ENCODE measurements at places on chromosomes 4 and X.

- peak; percentile 15 for DNase-seq
Measured at GRCh38 chr4:165481053-165481835, 102.4 kb downstream of the CPE start.

GRCh38 chrX:8504451-8504850 lies 39.8 kb downstream of the VCX3B start:
- DNase-seq = peak; percentile 81

GRCh38 chr4:103002551-103002950 lies 17.0 kb downstream of the SLC9B1 start:
- peak; percentile 69 for DNase-seq

- DNase-seq = peak; percentile 26
Measured at GRCh38 chr4:163048447-163048846, 118.2 kb downstream of the NAF1 start.

DNA sequence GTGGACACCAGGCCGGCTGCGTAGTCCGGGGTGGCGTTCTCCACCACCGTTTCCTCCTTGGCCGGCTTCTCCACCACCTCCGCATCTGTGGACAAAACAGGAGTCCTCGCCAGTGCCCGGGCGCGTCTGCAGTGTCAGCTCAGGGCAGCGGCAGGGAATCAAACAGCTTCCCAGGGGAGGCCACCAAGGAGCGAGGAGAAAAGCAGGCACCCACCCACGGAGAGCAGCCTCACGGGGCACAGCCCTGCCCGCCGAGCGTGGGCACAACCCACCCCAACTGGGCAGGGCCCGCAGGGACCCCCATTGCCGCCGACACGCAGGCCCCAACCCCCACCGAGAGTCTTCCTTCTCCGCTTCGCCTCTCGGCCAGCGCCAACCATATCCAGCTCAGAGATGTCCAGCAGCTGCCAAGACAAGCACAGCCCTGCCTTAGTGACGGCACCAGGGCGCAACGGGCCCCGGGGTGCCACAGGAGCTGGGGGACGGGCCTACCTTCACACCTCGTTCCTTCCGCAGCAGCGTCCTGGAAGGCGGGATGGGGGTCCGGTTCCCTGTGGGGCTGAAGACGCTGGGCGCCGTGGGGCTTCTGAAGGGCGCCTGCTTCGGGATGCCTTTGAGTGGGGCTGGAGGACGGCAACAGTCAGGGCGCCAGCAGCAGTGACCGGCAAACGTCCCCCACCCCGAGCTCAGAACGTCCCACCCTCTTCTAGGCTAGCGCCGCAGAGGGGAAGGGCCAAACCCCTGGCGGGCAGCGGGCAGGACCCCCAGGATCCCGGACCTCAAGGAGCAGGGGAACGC lies 22.8 kb downstream of the NELFA start:
- DNase-seq = no peak

DNA sequence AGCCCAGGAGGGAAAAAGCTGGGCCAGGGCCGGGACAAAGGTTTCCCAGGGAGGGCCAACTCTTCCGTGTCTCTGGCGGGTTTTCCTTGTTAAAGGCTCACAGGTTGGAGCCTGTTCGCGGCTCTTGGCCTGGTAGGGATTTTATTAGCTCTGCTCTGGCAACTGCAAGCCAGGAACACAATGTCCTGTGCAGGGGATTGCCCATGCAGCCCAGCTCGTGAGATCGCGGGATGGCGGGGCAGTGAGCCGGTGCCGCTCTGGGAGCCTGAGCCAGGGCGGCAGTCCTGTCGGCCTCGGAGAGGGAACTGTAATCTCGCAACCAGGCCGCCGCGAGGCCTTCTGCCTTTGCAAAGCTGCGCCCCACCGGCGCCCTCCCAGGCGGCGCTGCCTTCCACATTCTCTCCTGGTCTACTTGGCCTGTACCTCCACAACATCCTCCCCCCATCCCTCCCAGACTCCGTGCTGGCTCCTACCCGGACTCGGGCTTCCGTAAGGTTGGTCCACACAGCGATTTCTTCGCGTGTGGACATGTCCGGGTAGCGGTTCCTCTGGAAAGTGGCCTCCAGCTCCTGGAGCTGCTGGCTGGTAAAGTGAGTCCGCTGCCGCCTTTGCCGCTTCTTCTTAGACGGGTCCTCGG lies 2.1 kb downstream of the PITX2 start:
- DNase-seq = peak; percentile 71

DNA sequence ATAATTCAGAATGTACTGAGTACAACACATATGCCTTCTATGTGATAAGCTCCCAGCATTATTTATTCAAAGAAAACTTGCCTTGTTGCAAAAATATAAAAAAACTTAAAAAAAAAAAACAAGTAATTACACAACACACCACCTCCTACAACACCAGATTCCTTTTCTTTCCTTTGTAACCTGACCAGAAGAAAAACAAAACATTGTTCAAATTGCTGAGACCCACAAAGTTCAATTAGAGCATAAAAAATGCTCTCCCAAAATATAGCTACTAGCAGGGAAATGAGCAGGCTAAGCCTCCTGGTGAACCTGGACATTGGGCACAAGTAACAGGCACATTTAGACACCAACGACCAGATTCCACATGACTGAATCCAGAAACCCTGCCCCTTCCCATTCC lies 38.3 kb downstream of the MECP2 start:
- DNase-seq = peak; percentile 48

GRCh38 chr4:74244049-74244448 lies 64.2 kb upstream of the EPGN start:
- no peak for DNase-seq

- peak; percentile 32 for DNase-seq
Measured at GRCh38 chr4:55356991-55357461, 11.0 kb downstream of the SRD5A3 start.

DNA sequence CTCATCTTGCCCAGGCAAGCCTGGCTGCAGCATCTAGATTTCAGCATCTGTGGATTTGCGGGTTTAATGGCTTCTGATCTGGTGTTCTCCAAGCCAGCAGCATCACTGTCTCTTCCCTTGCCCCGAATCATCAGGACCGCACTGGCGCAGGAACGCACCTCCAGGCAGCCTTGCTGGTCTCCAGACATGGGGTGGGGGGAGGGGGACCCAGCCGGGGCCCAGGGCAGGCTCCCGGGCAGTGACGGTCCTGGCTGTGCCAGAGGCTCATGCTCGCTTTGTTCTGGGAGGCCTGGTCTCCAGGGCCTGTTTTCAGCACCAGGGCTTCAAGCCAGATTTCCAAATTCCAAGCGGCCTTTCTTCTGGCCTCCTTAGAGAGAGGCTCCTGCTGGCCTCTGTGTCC lies 4.9 kb downstream of the CFAP99 start:
- no peak for DNase-seq

DNA sequence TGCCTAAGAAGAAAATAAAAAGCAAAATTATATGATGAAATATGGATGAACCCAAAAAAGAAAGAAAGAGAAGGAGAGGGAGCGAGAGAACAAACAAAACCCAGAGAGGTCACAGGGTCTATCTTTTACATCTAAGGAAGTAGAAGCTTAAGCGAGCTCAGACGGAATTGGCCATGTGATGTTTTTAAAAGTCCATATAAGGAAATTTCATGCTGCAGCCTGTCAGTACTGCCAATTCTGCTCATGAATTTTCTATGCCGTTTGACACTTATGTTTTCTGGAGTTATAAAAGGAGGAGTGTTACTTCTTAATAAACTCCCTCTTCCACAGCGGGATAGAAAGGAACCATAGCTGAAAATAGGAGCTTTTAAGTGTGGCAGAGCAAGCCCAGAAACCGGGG lies 32.9 kb upstream of the DCX start:
- no peak for DNase-seq

DNA sequence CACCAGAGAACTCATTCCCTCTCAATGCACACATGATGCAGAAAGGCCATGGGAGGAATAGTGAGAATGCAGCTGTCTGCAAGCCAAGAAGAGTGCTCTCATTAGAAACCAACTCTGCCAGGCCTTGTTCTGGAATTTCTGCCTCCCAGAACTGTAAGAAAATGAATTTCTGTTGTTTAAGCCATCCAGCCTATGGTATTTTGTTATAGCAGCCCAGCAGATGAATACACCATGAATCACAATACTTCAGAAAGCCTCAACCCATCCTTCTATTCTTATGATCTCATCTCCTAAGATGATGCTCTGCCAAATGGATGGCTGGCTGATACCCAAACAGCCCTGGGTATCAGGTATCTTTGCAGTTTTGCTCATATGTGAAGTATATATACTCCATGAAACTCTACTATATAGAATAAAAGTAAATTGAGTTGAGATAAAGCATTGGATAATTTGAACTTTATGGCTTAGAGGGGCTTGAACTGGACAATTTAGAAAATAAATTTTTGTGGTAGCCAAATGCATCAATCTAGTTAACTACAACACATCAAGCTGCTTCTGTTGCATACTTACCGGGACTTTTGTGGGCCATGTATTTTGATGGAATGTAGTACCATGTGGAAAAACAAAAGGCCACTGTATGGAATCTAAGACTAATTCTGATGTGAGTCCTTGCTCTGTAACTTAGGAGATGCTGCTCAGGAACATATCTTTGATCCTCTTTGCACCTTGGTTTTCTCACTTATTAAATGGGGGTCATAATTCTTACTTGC lies 245.9 kb downstream of the HS3ST1 start:
- DNase-seq = peak; percentile 69

- DNase-seq = peak; percentile 57
Measured at GRCh38 chr4:98290511-98290910, 29.3 kb downstream of the RAP1GDS1 start.

DNA sequence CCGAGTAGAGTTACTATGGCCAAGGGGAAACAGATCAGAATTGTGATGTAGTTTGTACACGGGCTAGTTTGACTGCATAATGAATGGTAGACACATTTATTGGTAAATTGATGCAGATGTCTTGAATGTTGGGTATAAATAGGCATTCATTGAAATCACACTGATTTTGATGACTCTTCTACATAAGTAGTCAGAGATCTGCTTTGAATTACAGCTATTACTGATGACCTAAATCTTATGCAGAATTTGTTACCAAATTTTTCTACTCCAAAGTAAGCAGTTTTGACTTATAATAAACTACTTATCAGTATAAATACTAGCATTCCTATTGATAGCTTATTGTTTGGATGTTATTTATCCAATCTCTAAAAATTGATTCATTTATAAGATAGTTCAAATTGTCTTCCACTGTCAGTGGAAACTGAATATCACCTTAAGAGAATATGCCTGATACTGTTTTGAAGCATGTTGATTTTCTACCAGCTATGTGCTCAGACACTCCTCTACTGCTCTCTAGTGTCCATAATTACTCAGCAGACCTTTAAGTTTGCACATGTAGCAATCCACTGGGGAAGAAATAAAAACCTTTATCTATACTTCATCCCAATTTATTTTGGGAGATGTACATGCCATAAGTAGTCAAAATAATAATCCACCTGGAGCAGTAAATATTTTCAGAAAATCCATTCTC lies 120.3 kb downstream of the RASL11B start:
- peak; percentile 72 for DNase-seq

DNA sequence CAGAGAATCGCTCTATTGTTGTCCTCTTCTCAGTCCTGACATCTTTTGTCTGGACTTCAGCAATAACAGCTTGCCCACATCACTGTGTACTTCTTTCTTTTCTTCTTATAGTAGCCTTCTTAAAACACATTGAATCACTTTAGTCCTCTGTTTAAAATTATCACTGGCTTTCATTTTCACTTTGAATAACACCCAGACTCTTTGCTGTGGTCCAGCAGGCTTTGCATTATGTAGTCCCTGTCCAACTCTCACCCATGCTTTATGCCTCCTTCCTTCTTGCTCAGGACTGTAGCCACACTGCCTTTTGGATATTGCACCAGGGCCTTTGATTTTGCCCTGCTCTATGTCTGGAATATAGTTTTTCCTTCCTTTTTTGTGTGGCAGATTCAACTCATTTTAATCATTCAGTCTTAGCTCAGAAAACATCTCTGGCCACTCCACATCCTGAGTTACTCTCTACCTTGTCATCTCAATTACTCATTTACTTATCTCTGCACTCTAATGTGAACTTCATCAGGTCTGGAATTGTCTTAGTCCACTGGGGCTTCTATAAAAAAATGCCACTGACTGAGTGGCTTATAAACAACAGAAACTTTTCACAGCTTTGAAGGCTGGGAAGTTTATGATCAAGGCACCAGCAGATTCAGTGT lies 168.2 kb downstream of the C4orf33 start:
- DNase-seq = no peak

DNA sequence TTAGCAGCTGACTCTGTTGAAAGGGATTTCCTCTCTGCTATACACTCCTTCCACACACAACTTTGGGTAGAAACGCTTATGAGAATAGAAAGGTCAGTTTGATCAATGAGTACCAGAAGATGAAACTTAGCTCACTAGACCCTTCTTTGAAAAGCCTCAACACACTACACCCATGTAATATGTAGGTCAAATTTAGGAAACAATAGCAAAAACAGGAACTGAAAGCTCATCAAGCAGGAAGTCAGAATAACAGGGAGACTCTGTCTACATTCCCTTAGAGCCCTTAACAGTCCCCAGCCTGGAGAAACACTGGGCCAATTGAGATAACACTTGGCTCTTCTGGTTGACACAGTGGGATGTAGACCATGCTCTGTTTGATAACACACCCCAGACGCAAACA lies 30.7 kb downstream of the SRPX2 start:
- DNase-seq = no peak

- no peak for DNase-seq
Measured at GRCh38 chr4:3404546-3404945, 37.2 kb upstream of the HGFAC start.

DNA sequence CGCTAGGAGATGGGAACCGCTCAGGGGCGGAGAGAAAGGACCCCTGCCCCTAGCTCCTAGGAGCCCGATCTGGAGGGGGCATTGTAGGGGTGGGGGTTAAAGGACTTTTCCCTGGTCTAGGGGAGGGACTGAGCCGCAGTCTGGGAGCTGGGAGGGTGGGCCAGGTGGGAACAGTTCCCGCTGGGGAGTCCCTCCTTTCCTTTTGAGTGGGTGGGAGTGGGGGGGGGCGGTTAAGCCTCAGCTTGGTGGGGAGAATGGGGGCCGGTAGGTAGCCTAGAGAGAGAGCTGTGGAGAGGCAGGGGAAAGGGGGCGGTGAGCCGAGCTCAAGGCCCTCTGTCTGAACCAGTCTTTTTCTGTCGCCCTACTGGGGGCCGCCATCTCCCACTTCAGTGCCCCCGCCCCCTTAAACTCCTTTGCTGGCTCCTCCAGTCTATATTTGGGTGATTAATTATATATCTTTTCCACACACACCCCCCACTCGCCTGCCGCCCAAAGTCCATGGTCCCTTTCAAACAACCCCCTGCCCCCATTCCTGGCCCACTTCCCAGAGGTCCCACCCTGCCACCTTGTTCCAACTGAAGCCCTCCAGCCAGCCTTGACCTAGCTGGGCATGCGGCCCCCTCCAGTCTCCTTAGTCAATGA lies 822 bp downstream of the ZNF275 start:
- DNase-seq = no peak

DNA sequence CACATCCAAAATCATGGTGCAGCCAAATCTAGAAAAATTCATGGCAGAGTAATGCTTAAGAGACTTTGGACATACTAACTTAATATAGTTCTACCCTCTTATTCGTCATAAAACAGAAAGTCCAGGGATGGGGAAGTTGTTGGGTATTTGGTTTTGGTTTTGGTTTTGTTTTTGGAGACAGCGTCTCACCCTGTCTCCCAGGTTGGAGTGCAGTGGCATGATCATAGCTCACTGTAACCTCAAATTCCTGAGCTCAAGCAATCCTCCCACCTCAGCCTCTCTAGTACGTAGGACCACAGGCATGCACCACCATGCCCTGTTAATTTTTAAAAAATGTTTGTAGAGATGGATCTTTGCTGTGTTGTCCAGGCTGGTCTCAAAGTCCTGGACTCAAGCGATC lies 271.8 kb upstream of the TENM3 start:
- DNase-seq = peak; percentile 32

Measured in astrocyte of the hippocampus (primary cell).